Epithelial cell of esophagus (primary cell): ENCODE measurements at places on chromosomes 13 and 19.

DNA sequence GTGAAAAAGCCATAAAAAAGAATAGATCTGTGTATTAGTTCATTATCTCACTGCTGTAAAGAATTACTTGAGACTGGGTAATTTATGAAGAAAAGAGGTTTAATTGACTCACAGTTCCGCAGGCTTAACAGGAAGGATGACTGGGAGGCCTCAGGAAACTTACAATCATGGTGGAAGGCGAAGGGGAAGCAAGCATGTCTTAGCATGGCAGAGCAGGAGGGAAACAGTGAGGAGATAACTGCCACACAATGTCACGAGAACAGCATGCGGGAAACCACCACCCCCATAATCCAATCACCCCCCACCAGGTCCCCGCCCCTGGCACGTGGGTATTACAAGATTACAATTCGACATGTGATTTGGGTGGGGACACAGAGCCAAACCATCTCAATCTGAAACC is 39.1 kb upstream of the EEF1AKMT1 start:
- DNase-seq = no peak

DNA sequence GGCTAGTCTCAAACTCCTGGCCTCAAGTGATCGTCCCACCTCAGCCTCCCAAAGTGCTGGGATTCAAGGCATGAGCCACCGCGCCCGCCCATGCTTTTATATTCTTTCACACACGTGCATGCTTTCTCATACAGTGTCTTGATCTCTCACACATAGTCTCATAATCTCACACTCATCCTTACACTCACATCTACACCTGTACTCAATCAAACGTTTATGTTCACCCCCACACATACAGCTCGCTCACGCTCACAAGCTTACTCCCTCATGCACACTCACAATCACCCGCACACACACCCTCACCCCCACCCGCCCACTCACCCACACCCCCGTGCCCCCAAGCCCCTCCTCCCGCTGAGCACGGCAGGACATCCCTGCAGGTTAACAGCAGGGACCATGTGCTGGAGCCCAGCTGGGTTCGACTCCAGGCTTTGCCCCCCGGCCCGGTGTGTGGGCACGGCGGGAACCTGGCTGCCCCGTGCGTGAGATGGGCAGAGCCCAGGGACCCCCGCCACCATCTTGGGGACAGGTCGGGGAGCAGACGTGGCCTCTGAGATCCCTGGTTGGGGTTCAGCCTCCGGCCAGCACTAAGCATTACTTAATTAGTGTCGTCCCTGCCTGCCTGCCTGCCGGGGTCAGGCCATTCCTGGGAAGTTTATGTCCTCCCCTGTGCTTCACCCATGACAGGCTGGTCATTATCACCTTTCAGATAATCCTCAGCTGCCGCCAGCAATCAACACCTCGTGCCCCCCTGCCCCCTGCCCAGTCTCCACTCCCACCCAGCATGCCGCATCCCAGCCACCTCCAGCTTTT is 11.4 kb downstream of the SBK2 start:
- no peak for DNase-seq

GRCh38 chr19:13463296-13463695 is 43.0 kb downstream of the CACNA1A start:
- peak; percentile 8 for DNase-seq

DNA sequence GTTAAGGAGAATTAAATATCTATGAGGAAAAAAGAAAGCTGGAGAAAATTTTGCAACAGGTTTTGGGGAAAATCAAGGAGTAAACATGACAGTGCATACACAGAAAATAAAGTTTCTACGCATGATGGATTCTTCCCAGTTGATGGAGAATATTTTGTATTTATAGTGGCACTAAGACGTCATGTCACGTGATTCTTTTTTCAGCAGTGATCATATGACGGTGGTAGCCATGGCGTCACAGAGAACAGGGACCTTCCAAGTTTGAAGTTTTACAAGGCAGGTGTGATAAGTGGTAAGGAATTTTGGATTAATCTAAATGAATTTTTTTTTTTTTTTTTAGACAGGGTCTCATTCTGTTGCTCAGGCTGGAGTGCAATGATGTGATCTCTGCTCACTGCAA is 8.5 kb downstream of the MBD3L1 start:
- no peak for DNase-seq

DNA sequence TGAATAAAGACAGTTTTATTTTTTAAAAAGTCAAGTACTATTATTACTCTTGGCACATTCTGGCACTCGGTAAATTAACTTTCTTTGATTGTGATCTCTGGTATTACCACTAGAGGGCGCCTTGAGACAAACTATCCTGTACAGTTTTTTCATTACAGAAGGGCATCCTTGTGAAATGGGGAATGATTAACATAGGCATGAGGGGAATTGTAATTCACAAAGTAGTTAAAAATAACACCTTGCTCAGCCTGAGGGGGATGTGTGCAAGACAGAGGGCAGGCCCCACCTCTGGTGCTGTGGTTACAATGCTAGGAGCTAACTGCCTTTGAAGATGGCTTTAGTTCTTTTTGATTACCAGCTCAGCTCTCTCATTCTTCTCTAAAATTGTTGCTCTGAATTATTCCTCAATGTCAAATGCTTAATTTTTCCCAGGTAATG is 24.2 kb upstream of the C1QTNF9B start:
- DNase-seq = peak; percentile 72

DNA sequence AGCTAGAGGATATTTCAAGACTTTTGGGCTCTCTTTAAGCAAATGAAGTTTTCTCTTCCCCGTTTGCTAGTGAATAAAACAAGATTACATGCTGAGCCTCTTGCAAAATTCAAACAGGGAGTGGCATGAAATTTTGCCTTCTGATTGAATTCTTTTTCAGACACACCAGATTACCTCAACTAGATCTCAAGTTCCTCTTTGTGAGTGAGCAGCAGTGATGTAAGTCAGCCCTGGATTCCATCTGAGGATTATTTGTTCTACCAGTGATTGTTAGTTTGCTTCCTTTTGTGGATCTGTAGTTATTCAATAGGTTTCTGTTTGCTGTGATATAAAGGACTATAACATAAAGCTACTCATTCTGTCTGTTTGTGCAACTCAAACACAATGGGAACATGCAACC is 407.7 kb downstream of the LMO7 start:
- DNase-seq = peak; percentile 22

DNA sequence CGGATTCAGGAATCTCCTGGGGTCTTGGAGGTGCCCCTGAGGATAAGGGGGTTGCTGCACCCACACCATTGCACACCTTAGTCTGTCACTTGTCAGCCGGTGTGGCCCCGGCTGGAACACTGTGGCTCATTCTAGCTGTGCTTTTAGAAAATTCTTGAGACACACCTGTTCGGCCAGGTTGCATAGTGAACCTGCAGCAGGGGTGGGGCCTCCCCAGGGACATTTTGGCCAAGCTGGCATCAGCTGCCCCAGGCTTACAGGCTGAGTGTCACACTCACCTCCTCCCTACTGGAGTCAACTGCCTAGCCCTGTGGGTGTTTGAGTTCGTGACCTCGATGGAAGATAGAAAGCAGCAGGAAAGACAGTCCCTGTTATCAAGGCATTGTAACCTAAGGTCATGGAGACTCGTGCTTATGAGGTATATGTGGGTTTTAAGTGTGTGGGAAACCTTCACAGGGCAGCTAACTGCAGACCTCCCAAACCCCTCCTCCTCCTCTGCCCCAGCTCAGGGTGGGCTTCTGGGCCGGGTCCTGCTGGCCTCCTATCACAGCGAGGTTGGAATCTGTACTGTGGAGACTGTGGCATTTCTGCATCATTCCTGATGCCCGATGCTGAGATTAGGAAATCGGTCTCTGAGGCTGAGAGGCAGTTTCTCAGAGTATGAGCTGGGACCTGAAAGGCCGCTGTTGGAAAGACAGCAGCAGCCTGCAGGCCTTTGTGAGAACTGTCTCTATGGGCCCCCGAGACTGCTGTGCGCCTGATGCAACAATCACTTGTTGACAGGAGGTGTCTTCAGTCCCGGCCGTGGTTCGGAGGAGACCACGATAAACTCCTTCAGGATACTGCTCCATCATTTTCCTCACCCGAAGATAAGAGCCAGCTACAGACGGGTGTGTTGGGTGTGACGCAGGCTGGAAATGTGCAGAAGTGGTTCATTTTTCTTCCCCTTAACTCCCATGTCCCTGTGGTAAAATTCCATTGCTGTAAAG is 72.2 kb downstream of the ATP11A start:
- no peak for DNase-seq

DNA sequence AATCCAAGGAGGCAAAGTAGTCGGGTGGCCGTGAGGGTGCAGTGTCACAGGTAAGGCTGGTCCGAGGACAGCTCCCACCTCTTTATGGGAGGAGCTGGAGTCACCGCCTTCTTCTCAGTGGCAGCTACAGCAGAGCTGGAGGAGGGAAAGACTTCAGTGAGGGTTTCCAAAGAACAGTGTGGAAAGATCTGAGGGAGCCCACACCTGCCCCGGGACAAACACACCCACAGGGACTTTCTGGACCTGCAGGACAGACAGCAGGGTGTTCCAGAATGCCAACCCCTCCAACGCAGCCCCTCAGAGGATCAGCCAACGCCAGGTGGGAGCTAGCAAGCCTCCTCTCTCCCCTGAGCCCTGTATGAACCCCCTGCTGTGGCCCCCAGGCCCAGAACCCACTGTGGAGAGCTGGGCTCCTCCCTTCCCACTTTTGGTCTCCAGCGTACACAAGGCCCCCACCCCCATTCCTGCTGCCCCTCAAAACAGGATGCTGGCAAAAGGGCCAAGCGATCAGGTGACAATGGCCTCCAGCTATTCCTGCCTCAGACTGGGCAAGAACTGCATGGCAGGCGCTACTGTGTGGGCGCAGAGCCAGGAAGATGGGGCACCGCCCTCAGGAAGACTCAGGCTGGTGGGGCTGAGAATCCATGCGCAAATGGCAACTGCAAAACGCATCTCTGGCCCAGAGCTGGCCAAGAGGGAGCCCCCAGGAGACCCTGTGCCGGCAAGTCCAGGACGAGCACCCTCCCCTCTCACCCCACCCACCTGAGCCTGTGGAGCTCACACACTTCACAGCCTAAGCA is 3.5 kb upstream of the CD320 start:
- DNase-seq = no peak
